Pancreas (tissue), 10 donors: ENCODE measurements at places on chromosomes 4 and X. TPM values are rescaled to one million over a fixed set of nuclear protein-coding genes. Genes with fewer than 3 reads are reported as not detected.

The PPBP gene
- not detected for total RNA-seq

The ZNF827 gene
- total RNA-seq = 5.0 TPM

The ADH6 gene
- 2.2 TPM for total RNA-seq

The DUSP21 gene
- total RNA-seq = not detected

The CT45A2 gene
- total RNA-seq = not detected

The ADH1A gene
- total RNA-seq = 0.74 TPM

The TDO2 gene
- total RNA-seq = not detected

The GUCY1B1 gene
- total RNA-seq = 18.1 TPM

The RAI2 gene
- 5.2 TPM for total RNA-seq

The VGLL1 gene
- 0.67 TPM for total RNA-seq

- no peak for DNase-seq
Measured at GRCh38 chr4:182549356-182549755, 306.2 kb downstream of the TENM3 start.

GRCh38 chr4:184583738-184584502 lies 65.3 kb downstream of the CASP3 start:
- no peak for DNase-seq

DNA sequence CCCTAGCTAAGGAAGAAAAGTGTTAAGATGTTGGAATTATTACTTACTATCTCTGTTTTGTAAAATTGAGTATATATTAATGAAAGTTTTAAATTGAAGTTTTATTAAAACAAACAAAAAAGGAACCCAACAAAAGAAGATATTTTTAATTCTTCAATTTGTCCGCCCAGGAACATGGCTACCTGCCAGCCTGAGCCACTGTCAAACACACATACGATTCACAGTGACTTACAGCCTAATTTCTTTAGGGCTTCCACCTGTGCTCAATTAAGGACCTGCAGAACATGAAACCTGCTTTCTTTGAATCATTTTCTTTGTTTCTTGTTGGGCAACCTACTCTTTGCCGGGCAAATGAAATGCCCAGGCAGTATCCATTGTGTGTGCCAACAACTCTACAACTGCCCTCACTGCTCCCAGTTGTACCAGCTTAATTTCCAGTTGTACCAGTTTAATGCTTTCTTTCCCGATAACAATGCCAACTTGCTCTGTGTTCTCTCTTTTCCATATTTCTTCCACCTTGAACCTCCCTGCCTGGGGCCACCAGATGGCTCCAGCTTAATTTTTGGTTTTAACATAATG lies 181.7 kb downstream of the GBA3 start:
- no peak for DNase-seq

DNA sequence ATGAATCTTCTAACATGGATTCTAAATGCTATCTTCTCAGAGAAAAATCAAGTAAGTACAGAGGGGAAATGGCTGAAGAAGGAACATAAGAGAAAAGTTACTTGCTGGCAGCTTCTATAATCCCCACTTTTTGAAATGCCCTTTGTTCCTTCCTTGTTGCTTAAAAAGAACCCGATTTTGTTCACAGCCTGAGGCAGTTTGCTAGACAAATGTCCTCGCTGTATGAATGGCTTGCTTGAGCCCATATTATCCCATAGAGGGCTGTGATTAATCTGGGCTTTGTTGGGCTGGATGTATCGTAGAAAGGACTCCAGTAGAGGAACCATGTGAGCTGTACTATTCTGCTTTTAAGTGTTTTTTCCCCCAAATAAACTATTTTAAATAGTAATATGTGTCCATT lies 134.3 kb upstream of the FGF13 start:
- DNase-seq = no peak

- DNase-seq = peak; percentile 75
Measured at GRCh38 chrX:40109288-40110008, 11.7 kb upstream of the BCOR start.

DNA sequence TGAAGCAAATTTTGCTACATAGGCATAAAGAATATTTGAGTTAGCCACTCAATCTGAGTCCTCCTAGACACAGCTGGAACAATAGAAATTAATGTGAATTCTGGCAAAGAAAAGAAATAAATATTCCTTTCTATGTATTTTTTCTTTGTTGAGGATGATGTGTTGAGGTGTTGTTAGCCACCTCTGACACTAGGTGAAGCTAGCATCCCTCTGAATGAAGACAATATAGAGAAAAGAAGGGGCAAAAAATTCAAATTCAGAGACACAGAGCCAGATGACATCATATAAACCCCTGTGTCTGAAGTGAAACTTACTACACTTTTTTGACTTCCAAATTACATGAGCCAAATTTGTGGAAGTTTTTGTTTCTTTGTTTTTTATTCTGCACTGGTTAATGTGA lies 34.6 kb upstream of the TMPRSS11D start:
- DNase-seq = no peak

DNA sequence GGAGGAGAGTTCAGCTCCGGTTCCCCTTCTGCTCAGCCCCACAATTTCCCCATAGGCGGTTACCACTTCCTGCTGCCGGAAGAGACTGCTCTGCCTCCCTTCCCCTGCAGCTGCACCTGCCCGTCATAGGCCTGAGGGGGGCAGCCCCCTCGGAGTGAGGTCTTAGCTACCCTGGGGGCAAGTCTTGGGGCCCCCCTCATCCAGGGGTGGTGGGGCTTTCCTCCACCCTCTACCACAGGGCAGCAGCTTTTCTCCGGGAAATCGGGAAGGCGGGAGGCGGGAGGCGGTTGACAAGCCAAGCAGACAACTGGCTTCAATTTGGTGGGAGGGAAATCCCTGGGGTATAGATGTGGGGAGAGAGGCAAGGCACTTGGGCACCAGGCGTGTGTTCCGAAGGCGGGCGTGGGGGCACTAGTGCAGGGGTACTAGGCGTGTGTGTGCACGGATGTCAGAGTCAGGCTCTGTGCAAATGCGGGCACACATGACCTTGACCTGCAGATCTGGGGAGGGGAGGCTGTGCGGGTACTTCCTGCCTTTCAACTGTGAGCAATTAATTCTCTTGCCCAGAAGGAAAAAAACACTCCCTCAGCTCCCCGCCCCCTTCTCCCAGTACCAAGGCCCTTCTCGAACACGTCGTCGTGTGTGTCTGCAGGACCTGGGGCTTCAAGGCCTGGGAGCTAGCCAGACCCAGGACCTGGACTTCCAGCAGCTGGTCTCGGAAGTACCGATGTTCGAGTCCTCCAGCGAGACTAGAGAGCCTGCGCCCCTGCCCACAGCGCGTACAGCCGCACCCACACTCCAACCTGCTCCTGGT lies 1.0 kb upstream of the ARHGAP4 start:
- no peak for DNase-seq

GRCh38 chrX:50448565-50448964 lies 22.1 kb downstream of the DGKK start:
- DNase-seq = no peak

GRCh38 chr4:37549041-37549440 lies 137.1 kb downstream of the RELL1 start:
- no peak for DNase-seq

DNA sequence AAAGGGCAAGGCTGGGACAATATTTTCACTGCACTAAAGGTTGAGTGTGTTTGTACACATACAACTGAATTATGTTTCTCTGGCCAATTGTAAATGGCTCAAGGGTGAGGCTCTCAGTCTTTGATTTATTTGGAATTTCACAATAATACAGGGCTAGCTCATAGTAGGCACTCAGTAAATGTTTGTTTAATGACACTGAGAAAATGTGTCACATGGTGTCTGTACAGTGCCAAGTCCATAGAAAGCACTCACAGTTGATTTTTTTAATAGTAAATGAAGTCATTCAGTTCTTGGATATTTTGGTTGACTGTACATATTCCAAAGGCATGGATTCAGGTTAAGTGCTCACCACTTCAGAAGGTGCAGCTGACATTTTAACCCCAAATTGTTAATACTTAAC lies 176.4 kb downstream of the IL1RAPL2 start:
- no peak for DNase-seq

DNA sequence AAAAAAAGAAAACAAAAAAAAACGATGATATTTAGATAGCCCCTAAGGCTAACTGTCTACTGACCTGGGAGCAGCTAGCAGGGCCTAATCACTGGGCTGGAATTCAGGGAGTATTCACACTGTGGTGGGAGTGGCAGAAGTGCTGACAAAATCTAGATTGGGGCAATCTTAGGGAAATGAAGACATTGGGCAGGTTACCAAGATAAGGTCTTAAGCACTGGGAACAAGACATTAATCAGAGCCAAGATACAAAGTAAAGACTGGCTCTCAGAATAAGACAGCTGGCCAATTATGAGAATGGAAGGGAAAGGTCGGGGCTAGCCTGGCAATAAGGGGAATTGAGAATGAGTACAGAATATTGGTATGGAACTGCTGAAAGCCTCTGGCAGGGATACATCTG lies 100.2 kb upstream of the GRIA3 start:
- DNase-seq = no peak

DNA sequence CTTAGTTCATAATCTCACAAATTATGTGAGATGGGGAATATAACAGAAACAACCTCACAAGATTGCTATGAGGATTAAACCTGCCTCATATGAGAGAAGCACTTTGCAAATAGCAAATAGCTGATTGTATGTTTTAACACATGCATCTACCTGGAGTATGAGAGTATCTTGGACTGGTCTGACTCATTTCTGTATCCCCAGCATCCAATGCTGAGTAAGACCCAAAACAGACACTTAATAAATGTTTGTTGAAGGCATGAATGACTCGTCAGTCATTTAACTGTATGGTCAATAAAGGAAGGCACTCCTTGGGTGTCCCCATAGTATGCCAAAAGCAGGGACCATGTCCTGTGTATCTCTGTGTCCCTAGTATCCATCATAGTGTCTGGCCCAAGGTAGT lies 350.9 kb upstream of the F9 start:
- DNase-seq = no peak

GRCh38 chr4:32884198-32884597 lies 2164.0 kb downstream of the PCDH7 start:
- DNase-seq = no peak

DNA sequence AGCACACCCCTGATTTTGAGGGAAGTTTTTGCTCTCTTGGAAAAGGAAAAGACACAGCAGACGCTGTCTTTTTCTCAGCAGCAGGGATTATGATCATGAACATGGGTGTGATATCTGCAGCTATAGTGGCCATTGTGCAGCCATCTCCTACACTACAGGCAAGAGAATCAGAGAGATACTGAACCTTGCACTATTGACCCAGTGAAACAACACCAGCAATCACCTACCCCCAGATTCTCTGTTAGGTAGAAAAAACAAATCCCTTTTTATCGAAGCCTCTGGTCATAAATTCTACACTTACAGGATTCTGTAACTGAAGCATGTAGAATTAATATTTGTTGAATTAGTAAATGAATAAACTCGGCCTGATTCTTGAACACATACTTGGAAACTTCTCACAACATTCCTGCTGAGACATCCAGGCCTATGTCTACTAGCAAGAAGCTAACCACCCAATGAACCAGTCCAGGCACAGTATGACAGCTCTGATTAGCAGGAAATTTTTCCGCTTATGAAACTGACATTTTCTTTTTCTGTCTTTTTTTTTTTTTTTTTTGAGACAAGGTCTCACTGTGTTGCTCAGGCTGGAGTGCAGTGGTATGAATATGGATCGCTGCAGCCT lies 5.0 kb upstream of the AFAP1 start:
- DNase-seq = no peak

GRCh38 chr4:113635739-113636437 lies 125.7 kb downstream of the CAMK2D start:
- no peak for DNase-seq

- DNase-seq = no peak
Measured at GRCh38 chr4:100184787-100185186, 5.5 kb downstream of the DDIT4L start.

GRCh38 chr4:72791054-72791453 lies 222.0 kb upstream of the ADAMTS3 start:
- no peak for DNase-seq

- DNase-seq = no peak
Measured at GRCh38 chr4:22483551-22483981, 32.3 kb downstream of the ADGRA3 start.

DNA sequence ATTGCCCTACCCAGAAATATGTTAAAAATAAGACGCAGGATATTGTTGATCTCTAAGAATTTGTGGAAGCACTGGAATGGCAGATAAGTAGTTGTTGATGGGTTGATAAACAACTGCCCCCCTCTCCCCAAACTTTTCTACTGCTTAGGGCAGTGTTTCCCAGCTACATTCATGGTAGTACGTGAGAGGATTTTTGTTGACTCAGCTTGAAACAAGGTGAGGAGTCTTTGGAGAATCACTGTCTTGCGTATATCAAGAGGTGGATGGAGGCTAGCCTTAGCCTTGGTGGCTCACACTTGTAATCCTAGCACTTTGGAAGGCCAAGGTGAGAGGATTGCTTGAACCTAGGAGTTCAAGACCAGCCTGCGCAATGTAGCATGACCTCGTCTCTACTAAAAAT lies 5.7 kb downstream of the ENOPH1 start:
- no peak for DNase-seq

GRCh38 chr4:185508181-185508580 lies 27.1 kb downstream of the PDLIM3 start:
- DNase-seq = no peak

DNA sequence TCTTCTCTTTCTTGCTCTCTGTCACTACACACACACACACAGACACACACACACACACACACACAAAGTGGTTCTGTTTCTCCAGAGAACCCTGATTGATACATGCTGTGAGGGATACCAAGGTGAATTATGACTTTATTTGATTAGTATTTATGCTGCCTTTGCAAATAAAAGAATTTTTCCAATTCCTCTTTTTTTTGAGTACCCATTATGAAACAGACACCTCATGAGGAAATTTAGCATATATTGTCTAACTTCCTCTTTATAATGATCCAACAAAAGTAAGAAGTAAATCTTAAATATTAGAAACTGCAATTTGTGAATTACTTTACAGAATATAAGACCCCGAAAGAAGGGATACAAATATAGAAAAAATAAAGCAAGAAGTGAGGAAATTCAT lies 14.3 kb upstream of the RAB28 start:
- DNase-seq = no peak

- no peak for DNase-seq
Measured at GRCh38 chr4:184039963-184040383, 134.9 kb downstream of the STOX2 start.

DNA sequence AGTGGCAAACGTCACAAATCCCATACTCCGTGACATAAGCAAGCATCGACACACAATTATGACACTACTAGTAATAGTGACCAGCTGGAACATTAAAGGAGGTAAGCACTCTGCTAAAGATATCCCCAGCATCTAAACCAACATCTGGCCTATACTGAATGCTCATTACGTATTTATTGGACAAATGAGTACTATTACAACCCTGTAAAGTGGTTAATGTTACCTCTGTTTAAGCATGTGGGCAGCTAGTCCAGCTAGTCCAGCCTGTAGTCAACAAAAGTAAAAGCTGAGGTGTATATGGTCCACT lies 419 bp upstream of the RPGR start:
- no peak for DNase-seq

- DNase-seq = no peak
Measured at GRCh38 chr4:57119054-57119651, 9.0 kb upstream of the IGFBP7 start.

GRCh38 chr4:177393236-177393635 lies 49.0 kb downstream of the AGA start:
- no peak for DNase-seq

DNA sequence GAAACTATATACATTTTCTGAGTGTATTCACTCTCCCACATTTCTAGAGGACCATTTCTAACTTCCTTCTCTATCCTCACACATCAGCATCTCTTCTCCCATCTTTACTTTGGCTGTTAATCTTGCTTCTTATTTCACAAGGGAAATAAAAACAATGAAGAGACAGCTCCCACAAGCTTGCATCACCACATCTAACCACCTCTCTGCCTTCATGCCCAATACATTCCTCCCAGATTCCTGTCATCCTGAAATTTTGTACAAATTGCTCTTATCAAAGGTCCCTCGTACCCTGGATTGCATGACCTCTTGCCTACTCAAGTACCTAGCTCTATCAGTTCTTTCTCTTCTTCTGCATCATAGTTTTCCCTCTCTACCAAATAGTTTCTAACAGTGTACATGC lies 215.2 kb downstream of the ANTXR2 start:
- DNase-seq = no peak
